ENCODE measurements at places on chromosomes 11 and 22.
A peak's percentile ranks its signal among the peaks of the same experiment; 100 is the strongest.

DNA sequence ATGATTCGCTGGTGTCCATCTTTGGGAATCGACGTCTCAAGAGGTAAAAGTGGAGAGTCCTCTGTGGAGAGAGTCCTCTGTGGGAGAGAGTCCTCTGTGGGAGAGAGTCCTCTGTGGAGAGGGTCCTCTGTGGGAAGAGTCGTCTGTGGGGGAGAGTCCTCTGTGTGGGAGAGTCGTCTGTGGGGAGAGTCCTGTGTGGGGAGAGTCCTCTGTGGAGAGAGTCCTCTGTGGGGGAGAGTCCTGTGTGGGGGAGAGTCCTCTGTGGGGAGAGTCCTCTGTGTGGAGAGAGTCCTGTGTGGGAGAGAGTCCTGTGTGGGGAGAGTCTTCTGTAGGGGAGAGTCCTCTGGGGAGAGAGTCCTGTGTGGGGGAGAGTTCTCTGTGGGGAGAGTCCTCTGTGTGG is 3.1 kb downstream of the PRDX5 start:
- DNase-seq, result no peak

DNA sequence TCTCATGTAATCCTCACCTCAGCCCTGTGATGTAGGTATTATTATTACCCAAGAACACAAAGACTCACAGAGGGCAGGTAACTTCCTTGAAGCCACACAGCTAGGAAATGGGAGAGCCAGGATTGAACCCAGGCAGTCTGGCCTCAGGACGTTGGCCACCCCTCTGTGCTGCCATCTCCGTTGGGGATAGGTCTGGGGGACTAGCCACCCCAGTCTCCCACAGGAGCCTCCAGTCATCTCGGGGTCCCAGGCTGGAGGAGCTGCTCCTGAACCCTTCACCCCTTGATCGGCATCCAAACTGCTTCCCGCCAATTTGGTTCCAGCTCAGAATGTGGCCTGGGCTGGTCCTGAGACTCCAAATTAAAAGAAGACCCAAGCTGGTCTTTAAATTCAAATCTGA is 10.4 kb upstream of the TCF20 start:
- no peak for DNase-seq

DNA sequence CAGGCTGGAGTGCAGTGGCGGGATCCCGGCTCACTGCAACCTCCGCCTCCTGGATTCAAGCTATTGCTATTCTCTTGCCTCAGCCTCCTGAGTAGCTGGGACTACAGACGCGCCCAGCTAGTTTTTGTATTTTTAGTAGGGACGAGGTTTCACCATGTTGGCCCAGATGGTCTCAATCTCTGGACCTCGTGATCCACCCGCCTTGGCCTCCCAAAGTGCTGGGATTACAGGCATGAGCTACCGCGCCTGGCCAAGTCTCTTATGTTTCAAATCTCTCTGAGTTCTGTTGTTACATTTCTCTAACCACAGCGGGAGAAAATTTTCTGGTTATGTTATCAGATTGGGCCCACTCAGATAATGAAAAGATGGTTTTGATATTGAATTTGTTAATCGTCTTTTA is 10.1 kb downstream of the CEP57 start:
- DNase-seq, result no peak

- DNase-seq, result no peak
Observed at GRCh38 chr11:109869536-109869935, 223.7 kb upstream of the ZC3H12C start.

GRCh38 chr11:20388096-20389055 is 860 bp downstream of the PRMT3 start:
- DNase-seq, result no peak

- DNase-seq, result no peak
Observed at GRCh38 chr11:115286614-115287013, 217.6 kb downstream of the CADM1 start.

DNA sequence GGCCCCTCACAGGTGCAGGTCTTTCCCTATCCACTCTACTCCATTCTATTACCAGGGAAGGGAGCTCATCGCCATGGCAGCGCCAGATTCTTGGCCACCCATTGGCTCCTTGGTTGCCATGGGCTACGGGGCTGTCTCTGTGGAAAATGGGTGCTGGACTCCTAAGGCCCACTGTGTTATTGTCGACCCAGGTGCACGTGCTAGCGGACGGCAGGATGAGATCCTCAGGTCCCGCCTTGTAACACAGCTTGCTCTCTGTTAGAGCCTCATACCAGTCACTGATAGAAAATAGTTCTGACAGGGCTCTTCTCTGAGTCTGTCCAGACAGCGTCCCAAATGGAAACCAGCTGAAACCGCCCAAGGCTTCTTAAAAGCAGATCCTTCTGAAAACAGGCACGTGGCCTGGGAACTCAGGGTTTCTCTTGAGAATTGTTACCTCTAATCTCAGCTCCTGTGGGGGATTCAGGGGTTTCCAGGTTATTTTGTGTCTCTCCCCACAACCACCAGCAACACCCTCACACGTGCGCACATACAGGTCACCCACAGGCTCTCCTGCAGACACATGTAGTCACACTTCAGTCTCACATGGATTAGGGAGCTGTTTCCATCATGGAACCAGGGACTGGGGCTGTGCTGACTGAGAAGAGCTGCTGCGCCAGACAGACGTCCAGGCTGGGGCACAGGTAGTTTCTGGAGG is 1.5 kb downstream of the TUB start:
- no peak for DNase-seq

DNA sequence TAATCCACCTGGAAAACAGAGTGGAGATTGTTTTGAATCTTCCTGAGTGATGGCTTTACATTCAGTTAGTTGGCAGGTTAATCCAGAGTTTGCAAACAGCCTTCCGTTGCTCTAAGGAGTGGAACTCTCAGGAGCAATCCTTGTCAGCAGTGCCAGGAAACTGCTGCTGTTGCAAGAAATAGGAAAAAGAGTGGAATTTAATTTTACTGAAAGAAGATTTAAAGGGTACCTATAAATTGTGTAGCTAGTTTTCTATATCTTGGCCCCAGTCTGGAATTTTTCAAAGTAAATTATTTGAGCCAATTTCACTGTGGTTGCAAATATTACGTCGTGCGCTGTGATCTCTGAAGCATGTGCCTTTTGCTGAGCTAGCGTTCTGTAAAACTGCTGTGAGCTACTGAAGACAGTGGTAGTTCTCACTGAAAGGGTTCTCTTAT is 55.5 kb upstream of the SLC5A12 start:
- no peak for DNase-seq

GRCh38 chr11:12331239-12331874 is 46.0 kb upstream of the PARVA start:
- DNase-seq, result peak; percentile 86

- DNase-seq, result no peak
Observed at GRCh38 chr11:61800331-61801281, 7.9 kb downstream of the FEN1 start.

DNA sequence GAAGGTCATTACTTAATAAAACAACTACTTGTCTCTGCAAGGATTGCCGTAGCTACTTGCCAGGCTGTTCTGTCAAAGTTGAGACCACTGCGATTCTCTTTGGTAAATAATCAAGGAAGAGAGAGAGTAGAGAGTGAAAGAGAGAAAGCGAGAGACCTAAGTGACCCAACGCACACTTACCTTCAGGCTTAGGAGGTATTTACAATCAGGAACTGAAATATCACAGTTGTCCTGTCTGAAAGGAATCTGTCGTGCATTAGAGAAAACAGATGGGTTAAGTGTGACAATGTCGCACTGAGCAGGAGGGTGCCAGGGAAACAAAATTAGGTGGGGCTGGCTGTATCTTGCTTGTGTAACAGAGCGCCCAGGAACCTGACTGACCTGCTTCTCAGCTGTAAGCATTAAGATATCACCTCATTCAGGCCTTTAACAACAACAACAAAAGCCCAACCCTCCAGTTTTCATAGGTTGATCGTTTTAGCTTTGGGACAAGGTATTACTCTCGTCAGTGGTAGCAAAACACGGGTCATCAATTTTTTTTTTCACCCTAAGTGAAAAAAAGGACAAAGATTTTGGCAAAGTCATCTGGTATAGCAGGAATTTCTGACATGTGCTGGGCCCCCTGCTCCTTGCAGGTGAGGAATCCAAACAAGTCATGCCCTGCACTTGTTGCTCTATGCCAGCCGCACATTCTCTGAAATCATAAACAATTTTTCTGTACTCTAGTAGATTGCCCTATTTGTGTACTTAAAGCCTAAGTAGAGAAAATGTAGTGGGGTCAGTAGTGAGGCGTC is at the start of gene MUC15:
Gene MUC15 (minus strand): TSS at position 403 of the 794 bp plus-strand sequence. CDS start 5,169 bp downstream, outside the sequence.
- DNase-seq, result no peak

DNA sequence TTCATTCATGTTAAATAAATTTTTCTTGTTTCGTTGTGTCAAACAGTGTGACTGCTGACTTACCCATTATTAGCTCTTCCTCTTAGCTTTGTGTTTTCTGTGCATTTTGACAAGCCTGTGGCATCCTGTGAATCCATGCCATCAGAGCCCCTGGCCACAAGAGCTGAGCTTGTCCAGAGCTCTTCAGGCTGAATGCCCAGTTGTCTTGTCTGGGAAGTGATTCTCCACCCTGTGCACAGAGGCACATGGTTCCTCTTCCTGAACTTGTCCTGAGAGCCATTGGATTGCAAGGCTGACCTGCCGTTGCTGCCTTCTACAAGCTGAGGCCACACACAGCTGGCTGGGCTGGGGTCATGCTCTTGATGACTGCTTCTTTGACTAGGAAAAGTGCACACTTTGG is 64.1 kb downstream of the PPP6R3 start:
- DNase-seq, result no peak

Measured in NCI-H2081 treated with DMSO at 0.1 percent for 48 hours (cell line).